ENCODE measurements at places on chromosomes 1 and 21.

GRCh38 chr1:10186331-10187025, 23.9 kb upstream of the KIF1B start:
- no peak for DNase-seq

GRCh38 chr1:226645279-226645976, 93.7 kb downstream of the ITPKB start:
- DNase-seq = no peak

GRCh38 chr1:170305777-170306512, 160.2 kb downstream of the NTMT2 start:
- DNase-seq = no peak

DNA sequence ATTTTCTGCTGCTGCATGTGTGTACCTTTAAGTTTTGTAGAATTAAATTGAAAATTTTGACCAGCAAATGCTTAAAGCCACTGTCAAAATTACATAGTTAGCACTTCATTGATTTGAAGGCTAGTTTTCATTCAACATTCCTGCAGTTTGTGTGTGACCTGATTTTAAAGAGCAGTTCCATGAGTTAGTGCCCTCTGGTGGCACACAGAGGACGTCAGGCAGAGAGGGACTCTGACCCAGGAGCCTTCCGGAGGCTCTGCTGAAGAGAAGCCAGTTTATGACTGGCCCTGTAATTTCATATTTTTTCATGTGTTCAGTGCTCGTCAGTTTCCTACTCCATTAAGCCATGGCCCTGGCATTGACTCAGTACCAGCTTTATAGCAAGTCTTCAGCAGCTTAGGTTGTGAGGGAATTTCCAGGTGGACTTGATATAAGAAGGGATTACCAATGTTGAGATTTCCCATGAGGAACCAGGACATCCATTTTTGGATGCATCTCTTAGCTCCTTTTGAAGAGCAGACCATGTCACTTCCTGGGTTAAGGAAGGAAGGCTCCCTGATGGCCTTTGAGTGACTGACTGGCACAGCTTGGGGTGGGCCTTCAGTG, 104.7 kb downstream of the CAMTA1 start:
- DNase-seq = peak; percentile 49

DNA sequence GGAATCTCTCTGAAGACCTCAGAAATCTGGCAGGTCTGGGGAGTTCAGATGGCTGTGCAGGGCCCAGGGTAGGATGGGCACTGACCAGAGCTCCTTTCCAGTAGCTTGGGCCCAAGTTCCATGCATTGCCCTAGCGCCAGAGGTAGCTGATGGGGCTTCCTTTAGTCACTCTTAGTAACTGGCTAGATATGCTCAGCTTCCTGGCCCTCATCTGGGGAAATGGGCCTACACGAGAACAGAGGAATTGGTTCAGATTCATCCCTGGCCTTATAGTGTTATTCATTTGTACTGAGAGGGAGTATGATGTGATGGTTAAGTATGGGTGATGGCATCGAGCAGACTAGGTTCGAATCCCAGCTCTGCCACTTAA, 15.5 kb upstream of the PSMB2 start:
- no peak for DNase-seq

DNA sequence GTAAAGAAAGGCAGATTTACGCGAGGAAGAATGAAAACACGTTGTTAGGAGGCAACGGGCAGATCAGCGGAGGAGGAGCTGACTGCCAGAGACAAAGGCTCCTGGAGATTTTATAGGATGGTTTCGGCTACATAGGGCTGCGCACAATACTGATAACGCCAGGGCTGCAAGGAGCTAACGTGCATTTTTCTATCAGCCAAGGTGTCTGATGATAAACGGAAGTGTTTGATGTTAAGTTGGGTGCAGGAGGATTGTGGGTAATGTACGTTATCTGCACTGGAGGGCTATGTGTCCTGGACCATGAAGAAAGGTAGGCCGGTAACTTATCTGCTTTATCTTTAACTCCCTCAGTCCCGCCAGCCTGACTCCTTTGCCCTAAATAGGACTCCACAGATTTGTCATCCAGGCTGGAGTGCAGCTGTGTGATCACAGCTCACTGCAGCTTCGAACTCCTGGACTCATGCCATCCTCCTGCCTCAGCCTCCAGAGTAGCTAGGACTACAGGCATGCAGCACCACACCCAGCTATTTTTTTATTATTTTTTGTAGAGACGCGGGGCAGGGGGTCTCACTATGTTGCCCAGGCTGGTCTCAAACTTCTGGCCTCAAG, 29.6 kb downstream of the SETD4 start:
- no peak for DNase-seq

- DNase-seq = no peak
These were observed 124.2 kb downstream of the GALNT2 start for GRCh38 chr1:230191079-230191804.

DNA sequence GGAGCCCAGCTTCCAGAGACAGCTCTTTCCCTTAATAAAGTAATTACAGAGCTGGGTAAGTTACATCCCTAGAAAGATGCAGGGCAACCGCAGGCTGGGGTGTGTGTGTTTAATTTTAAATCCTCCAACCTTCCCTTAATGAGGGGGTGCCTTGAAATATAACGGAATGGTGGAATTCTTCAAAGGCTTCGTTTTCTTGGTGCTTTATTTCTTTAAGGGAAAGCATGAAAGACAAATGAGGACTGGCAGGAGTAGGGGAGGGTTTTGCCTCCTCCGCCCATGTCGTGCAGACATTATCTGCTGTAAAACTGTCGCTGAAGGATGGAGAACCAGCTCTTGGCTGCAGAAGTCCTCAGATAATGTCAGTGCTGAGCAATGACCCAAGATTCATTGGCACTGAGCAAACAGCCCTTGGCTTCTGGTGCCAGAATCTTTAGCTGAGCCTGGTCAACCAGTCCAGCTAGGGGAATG, 15.5 kb downstream of the SLC6A17 start:
- no peak for DNase-seq

GRCh38 chr1:84146411-84147032, 2.5 kb downstream of the PRKACB start:
- DNase-seq = peak; percentile 67

DNA sequence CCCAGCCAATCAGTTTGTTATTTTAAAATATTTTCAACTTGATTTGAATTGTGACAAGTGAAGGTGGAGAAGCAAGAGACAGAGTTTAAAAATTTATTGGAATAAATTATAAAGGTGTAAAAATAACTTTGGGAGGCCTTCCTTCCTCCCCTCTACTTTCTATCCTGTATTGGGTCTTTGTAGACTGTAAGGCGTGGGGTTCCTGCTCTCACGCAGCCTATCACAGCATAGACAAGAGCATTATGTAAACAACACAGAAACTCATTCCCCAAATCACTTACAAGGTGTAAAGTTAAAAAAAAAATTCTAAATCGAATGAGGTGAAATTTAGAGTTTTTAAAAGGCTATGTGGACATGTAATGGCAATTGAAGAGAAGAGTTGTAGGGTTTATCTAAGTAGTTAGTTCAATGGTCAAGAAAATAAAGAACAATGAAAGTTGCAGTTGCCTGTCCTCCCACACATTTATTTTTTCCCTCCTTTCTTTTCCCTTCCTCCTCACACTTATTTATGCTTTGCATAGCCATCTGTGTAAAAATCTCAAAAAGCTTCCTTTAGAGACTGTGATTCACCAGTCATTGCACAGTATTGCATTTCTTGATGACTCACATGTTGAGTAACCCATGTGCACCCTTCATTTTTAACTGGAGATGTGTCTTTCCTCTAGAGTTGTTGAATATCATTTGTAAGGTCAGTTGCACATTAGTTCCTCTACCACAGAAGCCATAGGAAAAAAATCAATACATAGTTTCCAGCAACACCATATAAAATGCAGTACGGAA, 242.2 kb downstream of the PTPRC start:
- peak; percentile 74 for DNase-seq

- no peak for DNase-seq
These were observed 30.6 kb downstream of the OBSCN start for GRCh38 chr1:228238461-228238860.

DNA sequence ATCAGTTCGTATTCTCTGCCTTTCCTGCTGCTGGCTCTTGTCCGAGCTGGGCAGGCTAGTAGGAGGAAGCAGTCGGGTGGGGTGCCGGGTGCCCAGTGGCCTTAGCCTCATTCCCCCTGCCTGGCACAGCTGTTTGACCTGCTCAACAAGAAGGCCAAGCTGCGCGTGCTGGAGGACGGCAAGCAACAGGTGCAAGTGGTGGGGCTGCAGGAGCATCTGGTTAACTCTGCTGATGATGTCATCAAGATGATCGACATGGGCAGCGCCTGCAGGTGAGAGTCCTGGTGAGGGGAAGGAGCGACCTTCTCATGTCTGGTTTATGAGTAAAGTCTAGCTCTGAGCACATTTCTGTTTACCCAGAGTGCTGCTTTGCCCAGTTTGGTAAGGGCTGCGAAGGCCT, 16.3 kb upstream of the RPS8 start:
- DNase-seq = no peak

DNA sequence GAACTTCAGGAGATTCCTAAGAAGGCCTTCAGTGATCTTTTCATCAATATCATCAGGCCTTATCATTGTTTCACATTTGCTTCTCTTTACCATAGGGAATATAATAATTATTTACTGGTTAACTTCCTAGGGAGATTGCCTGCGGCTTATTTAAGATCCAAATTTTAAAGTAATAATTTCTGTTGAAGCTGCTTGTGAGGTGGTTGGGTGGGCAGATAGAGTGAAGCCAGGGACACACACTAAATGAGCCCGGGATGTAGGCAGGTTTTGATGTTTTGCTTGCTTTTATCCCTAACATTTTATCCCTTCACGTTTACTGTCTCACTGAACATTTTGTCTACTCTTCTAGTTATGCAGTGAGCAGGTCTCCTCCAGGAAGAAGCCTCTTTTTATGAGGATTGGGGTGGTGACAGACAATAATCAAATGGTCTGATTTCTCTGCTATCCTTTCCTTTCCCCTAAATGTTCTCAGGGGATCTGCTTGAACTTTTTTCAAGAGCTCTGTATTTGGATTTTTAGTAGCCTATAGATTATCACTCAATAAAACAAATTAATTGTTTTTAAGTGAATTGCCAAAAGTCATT, 164.7 kb downstream of the RUNX1 start:
- DNase-seq = no peak

GRCh38 chr1:19651141-19651737, 7.1 kb downstream of the NBL1 start:
- DNase-seq = peak; percentile 56

DNA sequence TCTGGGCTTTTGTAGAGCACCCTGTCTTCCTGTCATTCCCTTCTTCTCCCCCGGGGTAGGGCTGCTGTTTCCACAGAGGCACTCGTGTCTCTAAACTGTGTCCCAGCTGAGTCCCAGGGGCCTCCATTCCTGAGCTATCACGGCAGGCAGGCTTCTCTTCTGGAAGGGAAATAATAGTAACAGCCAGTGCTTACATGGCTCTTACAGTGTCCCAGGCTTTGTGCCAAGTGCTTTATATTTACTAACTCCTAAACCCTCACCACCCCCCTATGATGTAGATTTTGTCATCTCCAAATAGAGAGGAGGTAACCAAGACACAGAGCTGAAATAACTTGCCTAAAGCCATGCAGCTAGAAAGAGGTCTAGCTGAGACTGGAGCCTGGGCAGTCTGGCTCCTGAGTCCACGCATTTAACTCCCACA, 1.4 kb upstream of the CELF3 start:
- DNase-seq = no peak

GRCh38 chr1:52032785-52033131, 852 bp downstream of the KTI12 start:
- DNase-seq = peak; percentile 31

GRCh38 chr1:214422137-214422671, 129.2 kb downstream of the PTPN14 start:
- no peak for DNase-seq

DNA sequence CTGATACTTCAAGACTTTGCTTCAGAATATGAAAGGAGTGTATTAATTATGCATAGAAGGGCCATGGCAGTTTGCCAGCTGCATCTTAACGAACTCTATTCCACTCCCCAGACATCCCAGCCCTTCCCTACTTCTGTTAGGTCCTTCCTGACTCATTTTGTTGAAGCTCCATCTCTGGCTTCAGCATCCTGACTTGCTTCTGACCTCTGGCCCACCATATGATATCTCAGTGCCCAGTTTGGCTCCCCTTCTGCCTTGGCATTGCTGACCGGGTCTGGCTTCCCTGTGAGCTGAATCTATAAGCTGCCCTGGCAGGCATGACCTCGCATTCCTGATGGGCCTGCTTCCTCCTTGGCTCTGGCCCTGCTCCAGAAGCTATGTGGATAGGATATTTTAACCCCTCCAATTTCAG, 27.6 kb upstream of the ARHGAP29 start:
- DNase-seq = no peak

GRCh38 chr1:86466986-86467385, 1.7 kb upstream of the CLCA1 start:
- no peak for DNase-seq

- DNase-seq = no peak
These were observed 12.8 kb upstream of the RNF223 start for GRCh38 chr1:1086911-1087341.

GRCh38 chr1:36706416-36706815, 223.7 kb upstream of the CSF3R start:
- no peak for DNase-seq

GRCh38 chr1:25662061-25662460, 45.5 kb downstream of the MAN1C1 start:
- DNase-seq = no peak

DNA sequence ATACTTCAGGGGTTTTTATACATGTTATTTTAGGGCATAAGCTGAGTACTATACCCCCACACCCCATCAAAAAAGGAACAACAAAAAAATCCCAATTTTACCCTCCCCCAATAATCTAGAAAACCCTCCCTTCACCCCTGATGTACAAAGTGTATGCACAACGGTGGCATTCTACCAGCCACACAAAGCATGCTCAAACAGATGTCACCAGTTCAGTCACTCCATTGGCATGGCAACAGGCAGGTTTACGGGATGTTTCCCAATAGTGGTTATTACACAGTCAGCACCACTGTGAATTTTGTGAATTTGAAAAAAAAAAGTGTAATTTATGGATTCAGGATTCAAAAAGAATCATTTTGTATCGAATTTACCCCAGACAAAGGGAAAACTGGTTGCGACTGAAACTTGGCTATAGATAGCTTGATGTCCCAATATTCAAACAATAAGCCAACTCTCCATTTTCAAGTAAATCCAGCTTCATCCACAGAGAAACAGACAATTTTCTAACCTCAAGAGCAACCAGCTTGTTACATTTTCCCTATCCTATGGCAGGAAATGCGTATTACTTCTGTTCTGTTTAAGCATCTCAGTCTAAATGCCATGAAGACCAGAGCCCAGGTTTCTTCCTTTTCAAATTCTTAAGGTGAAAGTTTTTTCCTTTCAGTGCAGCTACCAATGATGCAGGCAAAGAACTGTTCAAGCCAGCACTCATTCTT, 34.0 kb upstream of the SLC45A3 start:
- DNase-seq = no peak

DNA sequence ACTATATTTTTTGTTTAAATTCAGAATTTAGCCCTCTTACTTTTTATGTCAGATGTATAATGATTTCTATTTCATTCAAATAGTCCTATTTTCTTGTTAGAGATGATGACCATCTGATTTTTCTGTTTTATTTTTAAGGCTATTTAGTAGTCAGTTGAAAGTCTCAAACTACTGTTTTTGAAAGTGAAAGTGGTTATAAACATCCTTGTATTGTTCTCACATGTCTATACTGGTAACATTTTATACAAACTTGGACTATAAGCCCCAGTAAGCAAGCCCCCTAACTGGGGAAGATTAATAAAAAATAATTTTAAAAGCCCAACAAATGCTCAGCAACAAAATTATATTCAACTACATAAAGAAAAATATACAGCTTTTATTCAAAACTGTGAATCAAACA, 271.3 kb upstream of the RGS18 start:
- DNase-seq = no peak

GRCh38 chr1:209398313-209398991, 185.1 kb upstream of the CAMK1G start:
- peak; percentile 28 for DNase-seq

GRCh38 chr1:40390857-40391256, 17.3 kb downstream of the SMAP2 start:
- DNase-seq = no peak

Data from activated CD4-positive, alpha-beta T cell treated with anti-CD3 and anti-CD28 coated beads, Interleukin-10, Interleukin-2, amounts not matched to agents 100 ng/mL and 50 ng/mL, durations not matched to agents 16 hours and 8 hours (primary cell).